ENCODE measurements at places on chromosomes 1 and 21.

DNA sequence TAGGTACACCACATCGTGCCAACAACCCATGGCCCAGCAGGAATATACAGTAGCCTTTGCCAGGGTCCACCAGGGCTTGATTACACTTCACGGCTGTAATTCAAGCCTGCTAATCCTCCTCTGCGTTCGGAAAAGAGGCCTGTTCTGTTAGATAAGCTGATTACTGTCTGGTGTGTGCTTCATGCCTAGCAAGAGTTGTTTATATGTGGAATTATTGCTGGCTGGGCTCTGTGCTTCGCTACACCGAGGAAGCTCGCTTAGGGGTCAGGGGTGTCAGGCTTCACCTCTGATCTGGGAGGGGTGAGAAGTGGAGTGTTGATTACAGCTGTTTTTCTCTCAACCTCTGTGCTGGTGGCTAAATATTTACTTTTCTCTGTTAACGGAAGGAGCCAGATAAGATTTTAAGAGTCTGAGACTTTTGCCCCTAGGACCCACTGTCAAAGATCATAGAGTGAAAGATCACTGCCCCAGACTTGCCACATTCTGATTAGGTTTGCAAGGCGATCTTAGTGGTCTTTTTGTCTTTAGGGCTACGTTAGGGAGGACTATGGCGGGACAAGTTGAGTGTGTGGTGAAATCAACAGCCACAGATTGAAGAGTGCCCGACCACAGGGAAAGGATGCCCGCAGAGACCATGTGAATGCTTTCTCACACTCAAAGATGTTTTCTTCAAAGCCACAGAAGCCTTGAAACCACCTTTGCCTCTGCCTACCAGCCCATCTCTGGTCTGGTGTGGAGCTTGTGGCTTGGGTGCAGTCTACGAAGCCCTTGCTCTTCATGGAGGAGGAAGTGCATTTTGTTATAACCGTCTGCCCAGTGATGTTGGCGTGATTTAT, 216.1 kb downstream of the PBX1 start:
- DNase-seq: no peak

- DNase-seq: peak; percentile 47
Observed at GRCh38 chr1:31699341-31699891, 4.4 kb downstream of the COL16A1 start.

DNA sequence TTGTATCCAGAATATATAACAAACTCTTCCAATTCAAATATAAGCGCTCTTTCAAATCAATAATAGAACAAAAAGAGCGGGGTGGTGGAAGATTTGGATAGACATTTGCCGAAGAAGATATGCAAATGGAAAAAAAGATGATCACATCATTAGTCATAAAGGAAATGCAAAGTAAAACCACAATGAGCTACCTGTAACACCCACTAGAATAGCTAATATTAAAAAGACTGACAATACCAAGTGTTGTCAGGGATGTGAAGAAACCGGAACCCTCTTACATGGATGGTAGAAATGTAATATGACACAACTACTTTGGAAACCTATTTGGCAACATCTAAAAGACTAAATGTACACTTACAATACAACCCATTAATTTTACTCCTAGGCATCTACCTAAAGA, 5.7 kb upstream of the TRAF5 start:
- no peak for DNase-seq

GRCh38 chr1:154501423-154502065, 475 bp upstream of the TDRD10 start:
- DNase-seq: no peak

GRCh38 chr1:13538832-13539231, 25.0 kb upstream of the LRRC38 start:
- no peak for DNase-seq

- no peak for DNase-seq
Observed at GRCh38 chr21:35737899-35738346, 322.4 kb downstream of the SETD4 start.

DNA sequence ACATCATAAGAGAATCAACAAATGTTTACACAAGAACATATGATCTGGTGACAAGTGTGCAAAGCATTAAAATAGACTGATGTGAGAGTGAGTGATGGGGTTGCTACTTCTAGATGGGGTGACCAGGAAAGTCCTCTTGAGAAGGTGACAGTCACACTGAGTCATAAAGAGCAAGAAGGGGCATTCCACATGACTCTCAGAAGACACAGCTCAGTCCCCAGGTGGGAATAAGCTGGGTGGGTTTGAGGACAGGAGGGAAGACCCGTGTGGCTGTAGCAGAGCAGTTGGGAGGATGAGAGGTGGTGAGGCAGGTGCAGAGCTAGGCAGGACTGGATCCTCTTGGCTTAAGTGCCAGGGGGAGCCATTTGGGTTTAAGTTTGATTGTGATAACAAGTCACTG, 53.1 kb downstream of the TNR start:
- no peak for DNase-seq

DNA sequence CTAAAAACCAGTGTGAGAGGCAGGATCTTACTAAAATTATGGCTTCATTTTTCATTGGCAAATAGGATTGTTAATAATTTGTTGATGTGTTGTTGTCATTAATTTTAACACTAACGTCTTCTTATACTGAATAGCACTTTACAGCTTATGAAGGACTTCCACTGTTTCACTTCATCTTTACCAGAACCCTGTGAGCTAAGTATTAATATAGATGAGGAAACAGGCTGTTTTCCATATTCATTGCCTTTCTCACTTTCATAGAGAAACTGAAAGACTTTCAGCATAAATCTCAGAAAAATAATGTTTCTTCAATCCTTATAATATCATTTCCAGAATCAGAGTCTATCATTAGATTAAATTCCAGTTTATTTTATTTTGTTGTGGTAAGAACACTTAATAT, 8.5 kb downstream of the MAP10 start:
- no peak for DNase-seq

DNA sequence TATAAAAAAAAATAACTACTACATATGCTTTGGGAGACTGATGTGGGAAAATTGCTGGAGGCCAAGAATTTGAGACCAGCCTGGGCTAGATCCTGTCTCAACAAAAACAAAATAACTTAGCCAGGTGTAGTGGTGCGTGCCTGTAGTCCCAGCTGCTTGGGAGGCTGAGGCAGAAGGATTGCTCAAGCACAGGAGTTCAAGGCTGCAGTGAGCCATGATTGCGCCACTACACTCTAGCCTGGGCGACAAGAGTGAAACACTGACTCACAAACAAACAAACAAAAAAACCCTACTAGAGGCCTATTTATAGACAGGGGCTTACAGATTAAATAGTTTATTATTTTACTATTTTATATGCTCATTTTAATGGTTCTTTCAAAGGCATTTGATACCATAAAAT, 80.0 kb downstream of the LHX4 start:
- no peak for DNase-seq

DNA sequence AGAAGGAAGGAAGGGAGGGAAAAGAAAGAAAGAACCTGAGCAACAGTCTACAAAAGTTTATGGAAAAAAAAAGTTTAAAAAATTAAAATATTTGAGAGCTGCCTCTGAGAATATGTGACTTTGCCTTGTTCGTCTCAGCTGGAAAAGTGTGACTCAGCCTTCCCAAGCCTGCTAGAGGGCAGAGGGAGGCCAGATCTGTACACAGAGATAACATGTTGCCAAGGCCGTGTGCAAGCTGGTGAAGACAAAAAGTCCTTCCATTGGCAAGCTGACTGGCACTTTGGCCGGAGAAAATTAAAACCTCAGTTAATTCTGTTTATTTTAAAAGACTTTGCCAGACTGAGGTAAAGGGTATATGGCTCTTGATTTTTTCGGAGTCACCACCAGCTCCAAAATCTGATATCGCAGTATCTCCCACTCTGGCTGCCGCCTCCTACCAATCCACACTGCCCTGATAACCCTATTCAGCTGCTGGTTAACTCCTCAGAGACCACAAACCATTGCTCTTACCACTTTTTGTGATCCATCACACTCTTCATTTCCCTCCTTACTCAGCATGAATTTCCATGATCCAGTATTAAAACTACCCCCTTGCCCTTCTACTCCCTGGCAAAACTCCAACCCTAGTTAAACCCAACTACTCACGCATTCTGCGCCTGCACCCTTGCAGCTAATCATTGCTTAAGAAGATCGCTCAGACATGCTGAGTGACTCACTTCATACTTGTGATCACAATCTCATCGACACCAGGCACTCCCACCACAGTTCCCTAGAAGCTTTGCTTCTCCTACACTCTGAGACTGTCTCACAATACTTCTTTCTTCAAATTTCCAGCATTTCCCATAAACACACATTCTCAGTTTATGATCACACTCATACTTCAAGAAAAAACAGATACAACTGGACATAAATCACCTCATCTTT, 5.7 kb upstream of the PPP1R15B start:
- DNase-seq: peak; percentile 54

DNA sequence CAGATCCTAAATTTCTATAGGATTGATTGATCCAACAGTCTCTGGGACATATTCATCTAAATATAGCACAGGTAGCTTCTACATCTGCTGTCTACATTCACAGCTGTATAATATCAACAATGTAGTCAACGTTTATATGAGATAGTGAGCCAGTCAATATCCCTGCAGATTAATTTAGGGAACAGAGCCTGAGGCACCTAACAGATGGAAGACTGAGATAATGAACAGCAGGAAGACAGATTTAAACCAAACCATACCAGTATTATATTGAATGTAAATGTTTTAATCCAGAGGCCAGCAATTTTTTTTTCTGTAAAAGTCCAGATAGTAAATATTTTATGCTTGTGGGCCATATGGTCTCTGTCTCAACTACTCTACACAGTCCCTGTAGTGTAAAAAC, 2072.4 kb downstream of the MRPL39 start:
- DNase-seq: no peak

DNA sequence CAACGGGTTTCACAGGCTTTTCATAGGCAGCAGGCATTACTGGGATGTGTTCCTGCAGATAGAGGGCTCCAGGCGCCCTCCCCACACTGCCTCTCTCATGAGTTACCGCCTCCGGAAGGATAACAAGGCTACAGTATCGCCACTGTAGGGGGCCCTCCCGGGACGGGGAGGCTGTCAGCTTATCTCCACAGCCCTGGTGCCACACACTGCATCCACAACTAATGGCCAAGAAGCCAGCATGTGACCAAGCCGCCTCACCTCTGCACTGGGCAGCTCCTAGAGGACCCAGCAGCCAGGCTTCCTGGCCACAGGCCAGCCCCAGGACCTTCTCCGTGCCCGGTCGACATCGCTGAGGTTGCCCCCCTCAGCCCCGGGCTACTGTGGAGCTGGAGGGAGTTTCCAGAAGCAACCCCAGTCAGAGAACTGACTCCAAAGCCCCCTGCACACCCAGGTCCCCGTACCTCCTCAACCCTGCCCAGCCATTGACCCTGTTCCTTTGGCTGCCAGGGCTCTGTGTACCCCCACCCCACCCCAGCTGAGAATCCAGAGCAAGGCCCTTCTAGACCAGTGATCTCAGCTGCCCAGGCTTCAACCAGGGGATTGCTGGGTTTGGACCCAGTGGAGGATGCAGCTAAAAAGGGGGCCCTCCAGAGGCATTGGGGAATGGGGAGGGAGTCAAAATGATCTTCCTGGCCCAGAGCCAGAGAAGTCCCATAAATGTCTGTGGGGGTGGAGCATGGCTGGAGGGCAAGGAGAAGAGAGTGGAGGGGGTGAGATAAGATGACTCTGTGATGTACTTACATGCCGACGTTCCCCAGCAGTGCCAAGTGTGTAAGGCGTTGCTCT, 45.0 kb downstream of the NEK2 start:
- DNase-seq: no peak

DNA sequence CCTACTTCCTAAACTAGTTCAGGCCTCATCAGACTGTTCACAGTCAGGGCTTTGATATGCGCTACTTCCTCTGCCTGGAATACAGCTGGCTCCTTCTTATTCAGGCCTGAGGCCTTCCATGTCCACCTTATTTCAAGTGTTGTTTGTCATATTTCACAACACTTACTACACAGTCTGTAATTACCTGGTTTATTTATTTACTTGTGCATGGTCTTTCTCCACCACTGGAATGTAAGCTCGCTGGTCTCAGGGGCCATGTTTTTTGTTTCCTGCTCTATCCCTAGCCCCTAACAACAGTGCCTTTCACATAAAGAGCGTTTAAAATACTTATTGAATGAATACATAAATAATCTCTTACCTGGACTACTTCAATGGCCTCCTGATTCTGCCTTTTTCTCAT, 4.6 kb upstream of the SRSF4 start:
- no peak for DNase-seq

- peak; percentile 36 for DNase-seq
Observed at GRCh38 chr1:99685516-99686180, 39.7 kb downstream of the PALMD start.

- no peak for DNase-seq
Observed at GRCh38 chr21:45699251-45699942, 55.9 kb downstream of the PCBP3 start.

GRCh38 chr21:22889445-22889844, 1891.2 kb downstream of the NCAM2 start:
- DNase-seq: no peak

GRCh38 chr1:60331647-60332046, 258.1 kb upstream of the C1orf87 start:
- no peak for DNase-seq

DNA sequence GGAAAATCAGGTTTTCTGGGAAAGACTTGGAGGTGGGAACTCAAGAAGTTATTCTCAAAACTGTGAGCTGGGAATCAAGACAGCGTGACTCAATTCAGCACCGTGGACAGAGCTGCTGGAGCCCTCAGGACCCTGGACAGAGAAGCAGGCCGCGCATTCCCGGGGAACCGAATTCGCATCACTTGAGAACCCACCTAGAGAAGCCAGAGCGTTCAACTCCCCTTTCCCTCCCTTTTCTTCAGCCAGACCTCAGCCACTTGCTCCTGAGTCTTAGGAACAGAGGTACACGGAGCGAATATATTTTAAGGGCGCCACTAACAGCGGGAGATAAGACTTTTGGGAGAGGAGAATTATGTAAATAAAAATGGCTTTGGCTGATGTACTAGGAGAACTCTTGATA, 2.0 kb upstream of the LIN28A start:
- DNase-seq: peak; percentile 67

DNA sequence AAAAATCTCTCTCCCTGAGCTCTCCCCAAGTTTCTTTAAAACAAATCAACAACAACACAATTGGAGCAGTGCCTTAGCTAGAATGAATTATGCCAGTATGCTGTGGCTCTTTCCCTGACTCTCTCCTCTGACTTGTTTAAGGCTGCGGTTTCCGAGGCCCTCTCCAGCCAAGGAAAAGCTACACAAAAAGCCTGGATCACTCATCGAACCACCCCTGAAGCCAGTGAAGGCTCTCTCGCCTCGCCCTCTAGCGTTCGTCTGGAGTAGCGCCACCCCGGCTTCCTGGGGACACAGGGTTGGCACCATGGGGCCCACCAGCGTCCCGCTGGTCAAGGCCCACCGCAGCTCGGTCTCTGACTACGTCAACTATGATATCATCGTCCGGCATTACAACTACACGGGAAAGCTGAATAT, 1.9 kb downstream of the S1PR1 start:
- DNase-seq: peak; percentile 80
